ENCODE measurements at places on chromosomes 5 and 9.

GRCh38 chr9:134502809-134503211 is 138.8 kb upstream of the COL5A1 start:
- no peak for DNase-seq

DNA sequence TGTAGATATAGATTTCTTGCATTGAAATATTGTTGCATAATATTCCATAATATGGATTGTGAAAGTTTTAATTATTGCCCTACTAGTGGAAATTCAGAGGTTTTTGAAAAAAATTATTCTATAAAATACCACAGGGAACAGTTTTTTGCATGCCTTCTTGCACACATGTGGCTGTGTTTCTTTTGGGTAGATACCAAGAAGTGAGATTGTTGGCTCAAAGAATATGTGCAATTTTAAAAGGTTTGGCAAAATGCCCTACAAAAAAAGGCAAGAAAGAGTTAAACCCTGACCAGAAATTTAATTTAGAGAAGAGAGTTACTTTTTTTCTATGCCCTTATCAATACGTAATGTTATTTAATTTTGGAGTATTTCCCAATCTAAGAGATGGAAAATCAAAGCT is 270.8 kb upstream of the DAPK1 start:
- DNase-seq: no peak

DNA sequence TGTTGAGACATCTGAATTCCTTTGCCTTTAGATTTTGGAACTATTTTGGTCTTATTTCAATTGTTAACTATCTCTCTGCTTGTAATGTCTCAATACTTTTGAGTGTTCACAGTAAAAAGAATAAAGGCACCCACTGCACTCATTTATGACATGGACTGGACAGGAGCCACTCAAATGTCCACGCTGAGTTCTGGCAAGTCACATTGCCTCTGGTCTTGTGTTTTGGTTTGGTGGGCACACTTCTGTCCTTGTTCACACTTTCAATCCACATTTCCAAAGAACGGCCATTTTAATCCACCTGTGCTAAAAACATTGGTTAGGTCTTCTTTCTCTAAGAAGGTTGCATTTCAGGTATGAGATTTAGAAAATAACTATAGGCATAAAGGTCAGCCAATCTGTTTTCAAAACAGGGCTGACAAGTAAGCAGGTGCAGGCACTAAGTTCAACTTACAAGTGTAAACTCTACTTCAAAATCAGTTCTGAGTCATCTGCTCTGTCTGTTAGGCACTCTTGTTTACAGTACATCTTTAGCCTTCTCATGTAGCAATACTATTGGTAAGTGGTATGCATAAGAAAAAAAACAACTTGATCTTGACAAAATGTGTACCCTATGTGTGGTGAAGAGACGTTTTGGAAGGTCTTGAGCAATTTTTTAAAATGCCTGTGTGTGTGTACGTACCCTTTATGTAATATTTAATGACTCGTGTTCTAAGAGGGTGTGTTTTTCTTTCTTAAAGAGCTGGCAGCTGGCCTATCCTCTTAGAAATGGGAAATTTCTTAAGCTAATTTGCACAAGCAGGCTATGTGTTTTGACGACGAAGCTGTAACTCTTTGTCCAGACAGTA is 31.5 kb upstream of the ZFAND5 start:
- no peak for DNase-seq

- no peak for DNase-seq
Measured at GRCh38 chr5:78830528-78831046, 154.5 kb downstream of the ARSB start.

GRCh38 chr9:136729144-136729543 is 13.6 kb downstream of the LCN10 start:
- no peak for DNase-seq

- no peak for DNase-seq
Measured at GRCh38 chr5:81893961-81894360, 77.9 kb upstream of the ATG10 start.

- no peak for DNase-seq
Measured at GRCh38 chr5:142439207-142439860, 114.5 kb upstream of the SPRY4 start.

DNA sequence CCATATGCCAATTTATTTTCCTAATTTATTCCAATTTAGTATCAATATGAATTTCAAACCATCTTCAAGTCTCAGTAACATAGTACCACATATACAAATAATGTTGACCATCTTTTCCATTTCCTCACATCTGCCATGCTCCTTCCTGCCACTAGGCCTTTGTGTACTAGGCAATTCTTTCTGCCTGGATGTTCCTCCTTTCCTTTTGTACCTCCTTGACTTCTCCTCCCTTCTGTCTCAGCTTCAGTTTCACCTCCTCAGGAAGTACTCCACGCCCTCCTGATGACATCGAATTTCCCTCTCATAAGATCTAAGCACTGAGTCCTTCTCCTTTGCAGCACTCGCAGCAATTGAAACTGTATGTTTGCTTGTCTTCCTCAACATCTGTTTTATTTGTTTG is 53.9 kb downstream of the MEF2C start:
- DNase-seq: no peak

GRCh38 chr5:174800435-174800834 is 76.1 kb downstream of the MSX2 start:
- no peak for DNase-seq

GRCh38 chr5:59773294-59773693 is 120.2 kb downstream of the PDE4D start:
- no peak for DNase-seq

DNA sequence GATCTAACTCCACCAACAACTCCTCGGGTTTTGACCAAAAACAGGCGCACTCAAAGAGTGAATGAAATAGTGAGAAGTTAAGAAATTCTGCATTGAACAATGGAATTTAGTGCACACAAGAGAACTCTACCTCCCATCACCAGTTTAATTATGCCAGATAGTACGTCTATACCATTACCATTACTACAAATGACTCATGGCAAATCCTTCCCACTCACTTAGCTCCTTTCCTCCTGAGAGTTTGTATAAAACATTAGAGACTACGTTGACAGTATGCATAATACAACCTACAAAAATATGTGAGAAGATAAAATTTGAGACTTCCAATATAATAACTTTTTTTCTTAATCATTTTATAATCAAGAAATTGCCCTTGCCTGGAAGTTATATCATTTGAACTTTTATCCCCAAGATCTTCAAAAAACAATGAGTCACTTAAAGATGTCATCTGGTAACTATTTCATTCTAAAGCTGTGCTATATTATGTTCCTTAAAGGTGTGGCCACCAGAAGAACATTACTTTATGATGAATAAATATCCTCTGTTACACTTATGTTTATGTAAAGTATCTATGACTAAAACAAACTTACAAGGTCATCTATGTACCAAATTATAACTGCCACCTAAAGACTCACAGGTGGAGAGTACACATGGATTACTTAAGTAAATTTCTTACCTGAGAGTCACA is 297.9 kb upstream of the PTGER4 start:
- DNase-seq: no peak

All from NCI-H2107 (cell line).